Mesothelial cell of epicardium (in vitro differentiated cells): ENCODE measurements at places on chromosomes 11 and 22. TPM values are rescaled to one million over a fixed set of nuclear protein-coding genes. Genes with fewer than 3 reads are reported as not detected.

GRCh38 chr22:40363059-40363458, 7.3 kb upstream of the SGSM3 start:
- H3K27ac ChIP-seq, result no peak overlapping the region
- H3K4me3 ChIP-seq, result no peak overlapping the region
- peaks cover 60% of the 10 kb centered on the region for H3K36me3 ChIP-seq
- H3K27me3 ChIP-seq, result no peaks in the 10 kb centered on the region
- no peaks in the 10 kb centered on the region for H3K4me1 ChIP-seq
- DNase-seq, result no peak

GRCh38 chr11:64970731-64971151, 1.2 kb downstream of the MAJIN start:
- no peaks in the 10 kb centered on the region for H3K36me3 ChIP-seq
- no peaks in the 10 kb centered on the region for H3K4me1 ChIP-seq
- peaks cover 16% of the 10 kb centered on the region for H3K27me3 ChIP-seq
- H3K27ac ChIP-seq, result no peak overlapping the region
- H3K4me3 ChIP-seq, result no peak overlapping the region

GRCh38 chr11:85682330-85683305, 3.4 kb downstream of the CCDC89 start:
- no peaks in the 10 kb centered on the region for H3K27me3 ChIP-seq
- no peak overlapping the region for H3K4me3 ChIP-seq
- DNase-seq, result no peak
- H3K27ac ChIP-seq, result no peak overlapping the region
- H3K4me1 ChIP-seq, result peaks cover 24% of the 10 kb centered on the region

- H3K4me1 ChIP-seq, result peaks cover 11% of the 10 kb centered on the region
- H3K36me3 ChIP-seq, result no peaks in the 10 kb centered on the region
- DNase-seq, result no peak
- H3K4me3 ChIP-seq, result no peak overlapping the region
- H3K27me3 ChIP-seq, result peaks cover 46% of the 10 kb centered on the region
These were observed 96.6 kb upstream of the SEZ6L start for GRCh38 chr22:26072621-26073020.

DNA sequence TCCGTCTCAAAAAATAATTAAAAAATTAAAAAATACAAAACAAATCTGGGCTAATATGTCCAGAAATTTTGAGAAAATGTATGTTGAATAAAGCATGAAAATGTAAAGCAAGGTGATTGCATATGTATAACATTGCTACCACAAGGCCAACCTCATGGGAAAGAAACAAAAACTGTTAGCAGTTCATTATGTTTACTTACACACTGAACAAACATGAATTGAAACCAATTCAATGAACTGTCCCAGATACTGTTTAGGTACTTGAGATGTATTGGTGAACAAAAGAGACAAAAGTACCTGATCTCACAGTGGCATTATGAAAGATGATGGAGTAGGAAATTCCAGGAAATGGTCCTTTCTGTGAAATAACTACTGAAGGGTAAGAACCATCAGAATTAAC, 43.8 kb upstream of the IGLL5 start:
- H3K36me3 ChIP-seq, result no peaks in the 10 kb centered on the region
- H3K4me3 ChIP-seq, result no peak overlapping the region
- no peaks in the 10 kb centered on the region for H3K4me1 ChIP-seq
- no peak for DNase-seq
- peaks cover 87% of the 10 kb centered on the region for H3K27me3 ChIP-seq
- no peak overlapping the region for H3K27ac ChIP-seq

- no peak overlapping the region for H3K4me3 ChIP-seq
- no peaks in the 10 kb centered on the region for H3K4me1 ChIP-seq
- DNase-seq, result no peak
These were observed 11.6 kb downstream of the CDPF1 start for GRCh38 chr22:46238541-46238940.

DNA sequence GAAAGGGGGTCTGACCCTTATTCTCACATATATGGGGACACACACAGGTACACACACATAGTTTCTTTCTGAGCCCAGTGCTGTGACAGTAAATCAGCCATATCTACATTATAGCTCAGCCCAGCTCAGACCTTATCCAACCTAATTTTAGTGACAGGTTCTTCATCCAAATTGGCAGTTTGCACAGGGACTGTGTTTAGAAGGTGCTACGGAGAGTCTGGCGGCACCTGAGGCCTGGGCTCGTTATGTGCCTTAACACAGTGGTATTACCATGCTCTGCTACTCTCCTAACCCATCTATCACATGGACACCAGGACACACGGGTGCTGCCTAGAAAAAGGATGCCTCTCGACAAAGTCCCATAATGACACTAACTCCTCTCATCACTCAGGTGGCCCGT, 109.3 kb downstream of the GALNT18 start:
- H3K4me3 ChIP-seq, result no peak overlapping the region
- no peak for DNase-seq
- no peak overlapping the region for H3K27ac ChIP-seq
- peaks cover 15% of the 10 kb centered on the region for H3K27me3 ChIP-seq
- no peaks in the 10 kb centered on the region for H3K4me1 ChIP-seq

DNA sequence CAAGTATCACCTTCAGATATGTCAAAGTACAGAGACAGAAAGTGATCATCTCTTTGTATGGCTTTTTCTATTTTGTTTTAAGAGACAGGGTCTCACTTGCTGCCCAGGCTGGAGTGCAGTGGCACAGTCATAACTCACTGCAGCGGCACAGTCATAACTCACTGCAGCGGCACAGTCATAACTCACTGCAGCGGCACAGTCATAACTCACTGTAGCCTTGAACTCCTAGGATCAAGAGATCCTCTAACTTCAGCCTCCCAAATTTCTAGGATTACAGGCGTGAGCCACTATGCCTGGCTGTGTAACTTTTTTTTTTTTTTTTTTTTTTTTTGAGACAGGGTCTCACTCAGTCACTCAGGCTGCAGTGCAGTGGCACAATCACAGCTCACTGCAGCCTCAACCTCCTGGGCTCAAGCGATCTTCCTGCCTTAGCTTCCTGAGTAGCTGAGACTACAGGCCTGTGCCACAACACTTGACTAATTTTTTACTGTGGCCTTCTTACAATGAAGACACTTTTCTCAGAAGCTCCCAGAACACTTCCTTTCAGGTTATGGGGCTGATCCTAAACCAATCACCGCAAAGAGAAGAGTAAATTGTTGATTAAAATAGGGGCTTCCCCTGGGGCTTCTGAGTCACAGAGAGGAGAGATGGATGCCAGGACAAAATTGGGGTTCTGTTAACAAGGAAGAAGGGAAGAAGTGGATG, 9.0 kb upstream of the HIKESHI start:
- no peak overlapping the region for H3K4me3 ChIP-seq
- DNase-seq, result no peak
- H3K36me3 ChIP-seq, result no peaks in the 10 kb centered on the region

GRCh38 chr11:46075928-46076327, 45.3 kb downstream of the PHF21A start:
- H3K27ac ChIP-seq, result no peak overlapping the region
- no peak overlapping the region for H3K4me3 ChIP-seq
- no peak for DNase-seq
- no peaks in the 10 kb centered on the region for H3K4me1 ChIP-seq
- peaks cover 23% of the 10 kb centered on the region for H3K36me3 ChIP-seq
- no peaks in the 10 kb centered on the region for H3K27me3 ChIP-seq

FIBIN gene
- total RNA-seq, result 7.0 to 9.3 TPM (median 8.9 TPM) in 3 replicates

LRRC74B gene
- total RNA-seq, result 0.18 TPM in 1 of 3 replicates, not detected in the others

MS4A12 gene
- not detected in 3 replicates for total RNA-seq

RFPL2 gene
- 0.36 to 0.53 TPM (median 0.40 TPM) in 3 replicates for total RNA-seq

LDHAL6A gene
- total RNA-seq, result not detected in 3 replicates

TRIM64C gene
- not detected in 3 replicates for total RNA-seq
